ENCODE measurements at places on chromosomes 2 and 18.

GRCh38 chr2:63855418-63856302, 14.0 kb downstream of the UGP2 start:
- DNase-seq = no peak

- DNase-seq = no peak
Observed at GRCh38 chr2:120957905-120958304, 222.2 kb downstream of the GLI2 start.

- no peak for DNase-seq
Observed at GRCh38 chr2:45415534-45416123, 195.4 kb downstream of the SRBD1 start.

DNA sequence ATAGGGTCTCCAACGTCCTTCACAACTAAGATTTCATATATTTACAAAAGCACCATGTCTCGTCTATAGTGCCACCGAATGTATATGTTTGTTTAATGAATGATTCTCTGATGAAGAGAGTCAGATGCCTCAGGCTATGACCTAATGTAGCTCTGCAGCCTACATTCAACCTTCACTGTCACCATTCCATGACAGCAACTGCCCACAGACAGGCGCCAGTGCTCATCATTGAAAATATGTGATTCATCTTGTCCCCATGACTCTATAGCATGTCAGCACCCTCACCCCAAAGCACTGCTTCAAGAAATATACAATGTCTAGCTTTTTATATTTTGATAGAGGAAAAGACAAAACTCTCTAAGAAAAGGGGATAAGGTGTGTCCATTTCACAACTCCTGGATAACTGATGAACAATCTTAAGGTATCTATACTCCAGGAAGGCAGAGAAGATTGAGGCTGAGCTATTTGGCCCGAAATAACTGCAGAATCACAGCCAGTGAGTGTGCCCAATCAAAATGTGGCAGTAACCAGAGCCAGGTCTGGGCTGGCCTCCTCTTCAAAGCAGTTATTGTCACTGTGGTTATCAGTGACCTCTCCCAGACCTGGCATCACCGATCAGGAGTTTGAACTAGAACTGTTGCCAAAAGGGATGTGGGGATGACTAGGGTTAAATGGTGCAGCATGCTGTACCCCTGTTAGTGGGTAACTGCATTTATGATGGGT, 246.6 kb downstream of the SETBP1 start:
- no peak for DNase-seq

GRCh38 chr2:109322111-109322510, 193.1 kb downstream of the SH3RF3 start:
- DNase-seq = no peak

DNA sequence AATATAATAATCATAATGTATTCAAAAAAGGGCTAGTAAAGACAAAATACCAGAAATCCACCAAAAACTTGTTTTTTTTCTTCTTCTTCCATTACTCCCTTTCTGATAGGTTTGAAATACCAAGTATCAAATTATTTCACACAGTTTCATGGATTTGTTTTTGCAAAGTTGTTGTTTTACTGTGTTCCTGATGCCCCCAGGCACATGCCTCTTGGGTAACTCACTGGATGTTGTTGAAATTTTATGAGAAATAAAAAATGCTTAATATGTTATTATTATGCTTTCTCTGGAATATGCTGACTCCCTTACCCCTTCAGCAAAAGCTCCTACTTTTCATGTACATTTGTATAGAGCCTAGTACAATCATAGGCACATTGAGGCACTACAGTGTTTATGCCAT, 419.6 kb downstream of the NRXN1 start:
- no peak for DNase-seq

- DNase-seq = no peak
Observed at GRCh38 chr2:241959751-241960269, 90.3 kb downstream of the RTP5 start.

DNA sequence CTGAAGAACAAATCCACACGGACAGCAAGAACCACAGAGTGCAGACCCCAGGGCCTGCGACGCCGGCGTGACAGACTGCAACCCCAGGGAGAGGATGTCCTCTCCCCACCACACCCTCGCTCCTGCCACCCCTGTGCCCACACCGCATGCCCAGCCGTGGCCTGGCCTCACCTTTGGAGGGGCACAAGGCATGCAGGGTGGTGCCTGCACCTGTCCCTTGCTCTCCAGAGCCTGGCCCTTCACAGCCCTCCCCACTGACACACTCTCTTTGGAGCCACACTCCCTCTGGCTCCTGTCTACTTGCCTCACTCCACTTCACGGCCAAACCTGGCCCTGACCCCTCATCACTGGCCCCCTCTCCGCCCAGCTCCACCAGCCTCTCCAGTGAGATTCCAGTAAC, 9.3 kb downstream of the THAP4 start:
- no peak for DNase-seq

- no peak for DNase-seq
Observed at GRCh38 chr18:63175264-63175663, 144.3 kb downstream of the BCL2 start.

GRCh38 chr2:176027806-176028205, 25.7 kb upstream of the LNPK start:
- DNase-seq = no peak

DNA sequence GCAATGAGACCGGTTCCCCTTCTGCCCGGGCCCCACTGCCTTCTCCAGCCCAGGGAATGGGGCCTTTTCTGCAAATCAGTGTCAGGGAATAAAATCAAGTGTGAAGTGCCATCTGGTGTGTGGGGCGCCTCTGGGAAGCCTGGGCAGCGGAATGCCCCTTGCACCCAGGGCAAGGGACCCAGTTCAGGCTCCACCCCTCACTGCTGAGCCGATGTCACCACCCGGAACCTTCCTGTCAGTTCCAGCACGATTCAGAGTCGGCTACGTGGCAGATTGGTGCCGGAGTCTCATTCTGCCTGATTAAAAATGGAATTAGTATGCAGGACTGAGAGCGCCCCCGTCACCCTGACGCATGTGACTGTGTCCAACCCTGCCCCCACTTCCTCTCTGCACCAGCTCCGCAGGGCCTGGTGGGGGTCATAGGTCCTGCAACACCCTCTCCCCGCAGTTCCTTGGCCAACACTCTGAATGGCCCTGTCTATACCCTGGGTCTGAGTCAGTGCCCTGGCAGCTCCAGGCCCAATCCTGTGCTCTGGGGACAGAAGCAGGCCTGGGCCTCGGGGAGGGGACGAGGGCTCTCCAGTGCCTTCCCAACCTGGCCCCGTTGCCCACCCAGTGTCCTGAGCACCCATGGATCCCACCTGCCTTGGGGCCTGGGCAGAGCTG, 8.2 kb upstream of the ALPI start:
- no peak for DNase-seq

DNA sequence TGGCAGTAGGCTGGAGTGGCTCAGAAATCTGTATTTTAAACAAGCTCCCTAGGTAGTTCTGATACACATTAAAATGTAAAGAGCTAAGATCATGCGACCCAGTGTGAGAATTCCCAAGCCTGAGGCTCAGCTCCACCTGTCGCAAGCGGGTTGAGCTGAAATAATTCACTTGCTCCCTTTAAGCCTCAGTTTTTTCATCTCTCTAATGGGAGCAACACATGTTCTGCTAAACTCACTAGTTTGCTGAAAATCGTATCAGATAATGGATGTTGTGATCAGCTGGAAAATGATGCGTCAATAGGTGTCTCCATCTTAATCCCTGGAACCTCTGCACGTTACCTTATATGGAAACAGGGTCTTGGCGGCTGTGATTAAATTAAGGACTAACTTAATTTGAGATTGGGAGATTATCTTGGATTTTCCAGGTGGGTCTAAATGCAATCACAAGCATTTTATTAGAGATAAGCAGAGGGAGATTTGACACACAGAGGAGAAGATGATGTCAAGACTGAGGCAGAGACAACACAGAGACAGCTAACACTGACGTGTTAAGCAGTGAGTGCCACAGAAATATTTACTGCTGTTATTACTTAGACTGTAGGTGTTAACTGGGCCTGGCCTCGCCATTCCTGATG, 53.0 kb downstream of the POMC start:
- DNase-seq = no peak

GRCh38 chr2:98907385-98907784, 28.6 kb downstream of the CRACDL start:
- DNase-seq = no peak

DNA sequence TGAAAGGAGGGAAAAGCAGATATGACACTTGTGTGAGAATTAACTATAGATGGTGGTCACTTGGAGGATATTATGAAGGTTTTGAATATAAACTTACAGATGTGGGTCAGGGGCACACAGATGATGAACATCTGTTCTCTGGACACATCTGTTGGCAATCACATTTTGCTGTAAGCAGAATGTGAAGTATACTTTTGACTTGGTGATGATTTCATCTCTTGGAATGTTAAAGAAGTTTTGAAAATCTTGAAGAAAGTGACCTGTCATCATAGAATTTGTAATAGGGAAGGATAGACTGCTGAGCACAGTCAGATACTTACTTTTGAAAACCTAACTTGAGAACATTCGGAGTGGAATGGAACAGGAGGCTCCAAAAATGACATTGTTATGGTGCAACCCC, 40.2 kb downstream of the PIKFYVE start:
- no peak for DNase-seq

- no peak for DNase-seq
Observed at GRCh38 chr2:69588403-69588802, 55.1 kb downstream of the AAK1 start.

DNA sequence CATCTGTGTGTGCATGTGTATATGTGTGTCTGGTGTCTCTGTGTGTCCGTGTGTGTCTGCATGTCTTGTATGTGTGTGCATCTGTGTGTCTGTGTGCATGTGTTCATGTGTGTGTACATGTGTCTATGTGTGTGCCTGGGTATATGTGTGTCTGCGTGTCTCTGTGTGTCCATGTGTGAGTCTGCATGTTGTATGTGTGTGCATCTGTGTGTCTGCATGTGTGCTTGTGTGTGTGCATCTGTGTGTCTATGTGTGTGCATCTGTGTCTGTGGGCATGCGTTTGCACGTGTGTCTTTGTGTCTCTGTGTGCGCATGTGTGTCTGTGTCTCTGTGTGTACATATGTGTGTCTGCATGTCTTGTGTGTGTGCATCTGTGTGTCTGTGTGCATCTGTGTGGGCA, 207.7 kb downstream of the TNS1 start:
- no peak for DNase-seq

DNA sequence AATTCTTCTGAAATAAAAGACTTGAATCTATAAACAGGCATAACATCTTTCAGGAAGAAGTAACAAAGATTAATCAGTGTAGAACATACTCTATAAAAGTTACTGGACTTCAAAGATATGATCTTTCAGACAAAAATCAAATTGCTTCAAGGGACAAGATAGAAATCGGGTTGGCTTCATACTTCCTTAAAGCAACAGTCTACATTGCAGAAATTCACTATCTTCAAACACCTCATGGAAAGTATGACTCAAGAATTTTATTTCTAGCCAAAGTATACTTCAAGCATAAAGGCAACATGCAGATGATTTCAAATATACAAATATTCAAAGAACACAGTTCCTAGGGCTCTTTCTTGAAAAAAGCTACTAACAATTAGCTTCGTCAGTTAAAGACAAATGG, 240.7 kb downstream of the SRBD1 start:
- no peak for DNase-seq

DNA sequence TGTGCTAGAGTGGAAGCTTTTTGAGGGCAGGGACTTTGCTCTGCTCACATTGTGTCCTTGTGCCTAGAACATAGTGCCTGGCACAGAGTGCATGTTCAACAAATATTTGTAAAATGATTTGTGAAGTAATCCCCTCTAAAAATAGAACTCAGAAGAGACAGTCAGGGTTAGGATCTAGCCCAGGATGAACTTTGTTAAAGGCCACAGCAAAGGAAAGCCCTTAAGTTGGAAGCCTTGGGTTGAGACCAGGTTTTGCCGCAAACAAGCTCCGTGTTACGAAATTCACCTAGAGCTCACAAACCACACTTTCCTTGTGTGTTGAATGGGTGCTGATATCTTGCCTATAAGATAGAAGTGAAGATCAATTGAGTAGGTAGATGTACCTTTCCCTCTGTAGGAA, 84.2 kb downstream of the SETBP1 start:
- no peak for DNase-seq

- peak; percentile 56 for DNase-seq
Observed at GRCh38 chr2:60581433-60582282, 28.2 kb upstream of the BCL11A start.

DNA sequence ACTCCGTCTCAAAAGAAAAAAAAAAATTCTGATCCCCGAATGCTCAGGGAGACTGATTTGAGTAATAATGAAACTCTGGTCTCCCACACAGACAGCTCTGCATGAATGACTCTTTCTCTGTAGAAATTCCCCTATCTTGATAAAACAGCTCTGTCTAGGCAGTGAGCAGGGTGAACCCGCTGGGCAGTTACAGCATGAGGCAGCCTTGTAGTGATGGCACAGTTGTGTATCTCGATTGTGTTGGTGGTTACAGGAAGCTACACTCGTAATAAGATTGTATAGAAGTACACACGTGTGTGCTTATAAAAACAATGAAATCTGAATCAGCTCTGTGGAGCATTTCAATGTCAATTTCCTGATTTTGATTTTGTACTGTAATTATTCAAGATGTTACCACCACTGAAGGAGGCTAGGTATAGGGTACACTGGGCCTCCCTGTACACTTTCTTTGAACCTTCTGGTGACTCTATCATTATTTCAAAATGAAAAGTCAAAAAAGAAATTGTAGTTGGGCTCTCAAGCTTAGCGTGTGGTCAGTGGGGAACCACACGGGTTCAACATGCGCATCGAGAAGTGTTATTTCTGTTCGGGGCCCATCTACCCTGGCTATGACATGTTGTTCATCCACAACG, 34.9 kb upstream of the ATP8B1 start:
- DNase-seq = no peak

DNA sequence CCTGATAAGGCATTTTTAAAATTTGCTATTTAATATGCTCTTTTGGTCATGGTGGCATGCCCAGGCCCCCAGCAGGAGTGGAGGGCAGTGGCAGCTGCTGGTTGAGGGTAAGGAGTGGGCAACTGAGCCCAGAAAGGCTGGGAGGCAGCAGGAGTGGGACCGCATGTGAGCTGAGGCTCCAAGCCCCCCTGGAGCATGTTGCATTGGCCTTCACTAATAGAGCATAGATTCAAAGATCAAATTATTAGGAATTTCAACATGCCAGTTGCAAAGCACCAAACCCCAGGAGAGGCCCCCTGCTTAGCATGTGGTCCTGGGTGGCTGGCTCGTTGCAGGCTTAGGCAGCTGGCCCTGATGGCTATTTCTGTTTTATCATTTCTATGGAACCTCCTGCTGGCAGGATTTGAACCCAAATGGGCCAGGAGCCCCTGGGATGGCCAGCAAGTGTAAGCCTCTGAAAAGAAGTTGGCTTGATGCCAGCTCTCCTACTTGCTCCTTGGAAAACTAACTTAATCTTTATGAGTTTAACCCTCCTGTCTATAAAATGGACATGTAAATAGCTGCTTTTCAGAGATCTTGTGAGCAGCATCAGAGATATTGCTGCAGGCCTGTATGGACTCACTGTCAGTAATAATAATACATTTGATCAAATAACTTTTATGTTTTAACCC, 42.1 kb upstream of the TMEM131 start:
- DNase-seq = no peak

- DNase-seq = no peak
Observed at GRCh38 chr18:66534110-66534509, 69.8 kb downstream of the CDH19 start.

GRCh38 chr2:98952966-98953365, 16.9 kb upstream of the CRACDL start:
- DNase-seq = no peak

GRCh38 chr2:144683966-144684365, 164.0 kb upstream of the ZEB2 start:
- DNase-seq = no peak

- DNase-seq = no peak
Observed at GRCh38 chr18:58446391-58447060, 182.4 kb downstream of the ALPK2 start.

Measured in CD4-positive, alpha-beta T cell treated with Interleukin-12 subunit alpha and Interleukin-12 subunit beta, for 1 hour (primary cell).